Spinal cord (tissue), 10 donors: ENCODE measurements at places on chromosomes 13 and 19. TPM values are rescaled to one million over a fixed set of nuclear protein-coding genes. Genes with fewer than 3 reads are reported as not detected.

The HOMER3 gene
- polyA plus RNA-seq: 39.2 TPM

The TNNT1 gene
- polyA plus RNA-seq: 12.2 TPM

The ZNF610 gene
- polyA plus RNA-seq: 13.3 TPM

The SYNGR4 gene
- polyA plus RNA-seq: 0.76 TPM

The PGLYRP1 gene
- 3.3 TPM for polyA plus RNA-seq

The KIR3DL1 gene
- polyA plus RNA-seq: not detected

The TLE6 gene
- 4.7 TPM for polyA plus RNA-seq

The AMER2 gene
- 40.1 TPM for polyA plus RNA-seq

The IER2 gene
- 38.1 TPM for polyA plus RNA-seq

The TEX101 gene
- 0.18 TPM for polyA plus RNA-seq

The PRDX2 gene
- polyA plus RNA-seq: 435 TPM
